Lower lobe of right lung (tissue), 2 donors: ENCODE measurements at places on chromosomes 7 and 10. TPM values are rescaled to one million over a fixed set of nuclear protein-coding genes. Genes with fewer than 3 reads are reported as not detected.

DNA sequence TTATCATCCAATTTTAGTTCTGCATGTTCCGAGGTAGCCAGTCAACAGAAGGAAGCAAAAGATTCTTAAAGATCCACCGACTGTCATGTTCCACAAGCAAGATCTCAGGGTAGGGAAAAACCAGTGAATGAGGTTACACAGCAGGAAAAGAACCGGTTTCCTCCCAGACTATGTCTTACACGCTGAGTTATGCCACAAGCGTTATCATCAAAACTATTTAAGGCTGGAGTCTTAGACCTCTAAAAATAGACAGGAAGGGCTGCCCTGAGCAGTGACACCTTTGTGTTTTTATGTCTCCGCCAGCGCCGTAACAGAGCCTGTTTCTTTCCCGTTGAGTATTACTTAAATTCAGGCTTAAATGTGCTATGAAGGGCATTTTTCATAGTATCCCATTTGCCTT, 48.3 kb downstream of the PROSER2 start:
- no peak overlapping the region for H3K4me3 ChIP-seq
- no peaks in the 10 kb centered on the region for H3K27me3 ChIP-seq
- no peak for DNase-seq
- H3K36me3 ChIP-seq: peaks cover 34% of the 10 kb centered on the region

GRCh38 chr7:158582089-158582456, 5.5 kb downstream of the PTPRN2 start:
- peaks cover 15% of the 10 kb centered on the region for H3K4me1 ChIP-seq
- peak overlapping the region; percentile 18 for H3K27ac ChIP-seq
- no peaks in the 10 kb centered on the region for H3K36me3 ChIP-seq
- H3K4me3 ChIP-seq: no peak overlapping the region

GRCh38 chr7:76424413-76425111, at the start of gene ZP3:
Gene ZP3 (plus strand): TSS chr7:76424950. CDS start chr7:76424965, 15 bp downstream.
- H3K27me3 ChIP-seq: no peaks in the 10 kb centered on the region
- no peak within 1 kb of the TSS for H3K27ac ChIP-seq
- H3K36me3 ChIP-seq: no peaks in the 10 kb centered on the region
- no peaks in the 10 kb centered on the region for H3K4me1 ChIP-seq
- H3K4me3 ChIP-seq: no peak within 1 kb of the TSS

GRCh38 chr10:98244141-98244540, 23.9 kb downstream of the LOXL4 start:
- no peaks in the 10 kb centered on the region for H3K27me3 ChIP-seq
- H3K27ac ChIP-seq: no peak overlapping the region
- DNase-seq: no peak
- H3K36me3 ChIP-seq: peaks cover 76% of the 10 kb centered on the region

GRCh38 chr10:42980553-42981357, 96.1 kb upstream of the RET start:
- no peak overlapping the region for H3K27ac ChIP-seq
- no peaks in the 10 kb centered on the region for H3K36me3 ChIP-seq
- H3K4me1 ChIP-seq: no peaks in the 10 kb centered on the region
- no peaks in the 10 kb centered on the region for H3K27me3 ChIP-seq
- no peak overlapping the region for H3K4me3 ChIP-seq

- DNase-seq: no peak
- peaks cover 41% of the 10 kb centered on the region for H3K36me3 ChIP-seq
- H3K27me3 ChIP-seq: no peaks in the 10 kb centered on the region
- H3K4me3 ChIP-seq: no peak overlapping the region
- H3K27ac ChIP-seq: no peak overlapping the region
- peaks cover 16% of the 10 kb centered on the region for H3K4me1 ChIP-seq
Observed at GRCh38 chr10:75166623-75166972, 44.0 kb upstream of the VDAC2 start.

GRCh38 chr7:78197447-78197846, 398.9 kb downstream of the PHTF2 start:
- DNase-seq: no peak
- no peak overlapping the region for H3K4me3 ChIP-seq
- no peaks in the 10 kb centered on the region for H3K4me1 ChIP-seq
- no peaks in the 10 kb centered on the region for H3K27me3 ChIP-seq

- H3K27me3 ChIP-seq: no peaks in the 10 kb centered on the region
- H3K4me1 ChIP-seq: peaks cover 15% of the 10 kb centered on the region
- no peak for DNase-seq
- H3K4me3 ChIP-seq: no peak overlapping the region
- H3K36me3 ChIP-seq: no peaks in the 10 kb centered on the region
Observed at GRCh38 chr10:119495021-119495505, 47.5 kb downstream of the RGS10 start.

- no peaks in the 10 kb centered on the region for H3K27me3 ChIP-seq
- H3K36me3 ChIP-seq: no peaks in the 10 kb centered on the region
- no peak overlapping the region for H3K27ac ChIP-seq
- DNase-seq: peak; percentile 40
Observed at GRCh38 chr7:613442-614140, 93.9 kb upstream of the PDGFA start.

Gene PLCE1
- total RNA-seq: 10.5 TPM

Gene BAMBI
- 7.9 TPM for total RNA-seq

Gene HOXA4
- total RNA-seq: 8.5 TPM

Gene FBXW4
- total RNA-seq: 88.6 TPM

Gene CALHM2
- 45.0 TPM for total RNA-seq

Gene MPP7
- total RNA-seq: 33.9 TPM

Gene SPAG6
- 10.4 TPM for total RNA-seq

Gene C10orf53
- not detected for total RNA-seq

Gene PTPN20
- total RNA-seq: 4.0 TPM

Gene OR2A5
- total RNA-seq: not detected
